ENCODE measurements at places on chromosomes 13 and 19. TPM values are rescaled to one million over a fixed set of nuclear protein-coding genes. Genes with fewer than 3 reads are reported as not detected.
A peak's percentile ranks its signal among the peaks of the same experiment; 100 is the strongest.

DNA sequence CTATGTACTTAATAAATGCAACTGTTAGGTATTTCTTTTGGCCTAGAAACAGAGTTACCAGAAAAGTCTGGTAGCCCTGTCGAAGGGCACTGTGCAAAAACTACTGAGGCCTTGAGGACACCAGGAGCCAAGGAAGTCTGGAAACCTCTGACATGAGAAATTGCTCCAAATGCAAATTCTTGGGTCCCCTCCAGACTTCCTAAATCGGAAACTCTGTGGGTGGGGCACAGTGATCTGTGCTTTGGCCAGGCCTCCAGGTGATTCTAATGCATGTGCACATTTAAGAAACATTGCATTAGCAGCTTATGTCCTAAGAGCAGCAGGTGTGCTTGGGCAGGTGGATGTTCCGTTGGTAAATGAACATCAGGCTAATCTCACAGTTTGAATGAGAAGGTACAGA lies 50.0 kb downstream of the STARD13 start:
- peaks cover 3% of the 10 kb centered on the region for H3K27me3 ChIP-seq
- H3K4me1 ChIP-seq = no peaks in the 10 kb centered on the region
- no peaks in the 10 kb centered on the region for H3K36me3 ChIP-seq
- H3K27ac ChIP-seq = no peak overlapping the region

GRCh38 chr19:12777217-12778016 lies 2.1 kb upstream of the HOOK2 start:
- H3K4me3 ChIP-seq = peak overlapping the region; percentile 72
- peaks cover 48% of the 10 kb centered on the region for H3K4me1 ChIP-seq
- DNase-seq = peak; percentile 85
- no peaks in the 10 kb centered on the region for H3K36me3 ChIP-seq

DNA sequence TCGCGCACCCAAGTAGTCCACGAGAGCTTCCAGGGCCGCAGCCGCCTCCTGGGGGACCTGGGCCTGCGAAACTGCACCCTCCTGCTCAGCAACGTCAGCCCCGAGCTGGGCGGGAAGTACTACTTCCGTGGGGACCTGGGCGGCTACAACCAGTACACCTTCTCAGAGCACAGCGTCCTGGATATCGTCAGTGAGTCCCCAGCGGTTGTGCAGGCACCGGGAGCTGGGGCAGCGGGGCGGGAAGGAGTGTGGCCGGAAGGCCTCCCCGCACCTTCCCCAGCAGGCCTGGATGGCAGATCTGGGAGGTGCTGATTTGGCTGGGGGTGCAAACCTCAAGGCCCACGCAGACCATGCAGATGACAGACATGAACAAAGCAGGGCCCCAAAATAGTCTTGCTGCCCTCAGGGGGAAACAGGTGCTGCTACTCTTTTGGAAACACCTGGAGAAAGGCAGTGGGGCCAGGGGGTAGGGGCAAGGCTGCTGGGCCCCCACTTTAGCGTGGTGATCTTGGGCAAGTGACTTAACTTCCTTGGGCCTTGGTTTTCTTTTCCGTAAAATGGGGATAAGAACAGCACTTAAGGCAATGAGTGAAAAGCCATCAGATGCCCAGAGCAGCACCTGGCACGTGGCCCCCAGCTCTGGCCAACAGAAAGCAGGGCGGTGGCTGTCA lies 4.0 kb downstream of the MAG start:
- H3K4me3 ChIP-seq = no peak overlapping the region
- H3K36me3 ChIP-seq = no peaks in the 10 kb centered on the region
- DNase-seq = peak; percentile 74
- H3K27me3 ChIP-seq = peaks cover 2% of the 10 kb centered on the region
- no peaks in the 10 kb centered on the region for H3K4me1 ChIP-seq

DNA sequence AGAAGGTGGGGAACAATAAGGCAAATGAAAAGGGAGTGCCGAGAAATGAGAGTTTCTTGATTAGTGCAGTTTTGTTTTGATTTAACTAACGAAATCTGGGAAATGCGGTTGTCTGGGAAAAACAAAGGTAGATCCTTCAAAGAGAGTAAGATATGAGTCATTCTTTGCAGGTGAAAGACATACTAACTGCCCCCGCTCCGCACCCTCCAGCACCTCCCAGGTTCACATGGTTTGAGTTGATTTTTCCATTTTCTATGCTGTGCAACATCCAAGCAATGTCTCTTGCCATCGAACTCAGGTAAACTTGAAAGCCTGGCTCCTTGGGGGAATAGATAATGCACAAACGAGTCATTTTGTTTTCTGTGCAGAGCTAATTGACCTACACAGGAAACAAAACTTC lies 84.1 kb upstream of the KLF12 start:
- H3K27ac ChIP-seq = no peak overlapping the region
- no peak for DNase-seq
- peaks cover 4% of the 10 kb centered on the region for H3K27me3 ChIP-seq
- H3K4me3 ChIP-seq = no peak overlapping the region

DNA sequence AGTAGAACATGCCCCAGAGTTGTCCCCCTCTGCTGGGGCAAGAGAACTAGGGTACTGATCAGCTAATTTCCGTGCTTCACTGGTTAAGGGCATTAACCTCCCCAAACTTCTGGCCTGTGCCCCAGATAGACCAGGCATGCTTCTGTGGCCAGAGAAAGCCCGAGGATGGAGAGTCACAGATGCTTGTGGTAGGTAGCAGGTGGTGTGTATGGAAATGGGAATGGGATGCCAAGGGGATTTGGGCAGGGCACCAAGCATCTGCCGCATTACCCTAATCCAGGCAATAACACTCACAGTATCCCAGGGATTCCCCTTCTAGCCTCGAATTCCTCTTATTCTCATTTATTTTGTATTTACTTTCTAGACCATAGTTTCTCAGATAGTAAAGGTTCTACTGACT lies 124.8 kb upstream of the KLF12 start:
- H3K36me3 ChIP-seq = no peaks in the 10 kb centered on the region
- H3K4me1 ChIP-seq = peaks cover 34% of the 10 kb centered on the region
- no peak for DNase-seq
- H3K27me3 ChIP-seq = no peaks in the 10 kb centered on the region
- H3K4me3 ChIP-seq = no peak overlapping the region
- H3K27ac ChIP-seq = no peak overlapping the region

GRCh38 chr13:60229708-60230272 lies 66.1 kb upstream of the DIAPH3 start:
- no peak overlapping the region for H3K4me3 ChIP-seq
- no peak for DNase-seq
- peaks cover 14% of the 10 kb centered on the region for H3K27me3 ChIP-seq
- no peak overlapping the region for H3K27ac ChIP-seq
- H3K36me3 ChIP-seq = no peaks in the 10 kb centered on the region
- H3K4me1 ChIP-seq = no peaks in the 10 kb centered on the region

- H3K4me1 ChIP-seq = peaks cover 12% of the 10 kb centered on the region
- H3K4me3 ChIP-seq = no peak overlapping the region
- no peak overlapping the region for H3K27ac ChIP-seq
- H3K36me3 ChIP-seq = no peaks in the 10 kb centered on the region
Observed at GRCh38 chr19:51192689-51193088, 32.2 kb upstream of the CD33 start.

- peaks cover 31% of the 10 kb centered on the region for H3K4me1 ChIP-seq
- DNase-seq = no peak
- no peaks in the 10 kb centered on the region for H3K27me3 ChIP-seq
Observed at GRCh38 chr19:55398200-55398925, 9.2 kb downstream of the UBE2S start.

GRCh38 chr13:41458761-41459431 lies 1.5 kb downstream of the RGCC start:
- H3K27me3 ChIP-seq = peaks cover 18% of the 10 kb centered on the region
- peak overlapping the region; percentile 74 for H3K27ac ChIP-seq
- peaks cover 54% of the 10 kb centered on the region for H3K4me1 ChIP-seq
- peak overlapping the region; percentile 75 for H3K4me3 ChIP-seq
- peaks cover 26% of the 10 kb centered on the region for H3K36me3 ChIP-seq

GRCh38 chr19:51097796-51098195 lies 10.4 kb downstream of the CTU1 start:
- peaks cover 15% of the 10 kb centered on the region for H3K4me1 ChIP-seq
- no peak overlapping the region for H3K27ac ChIP-seq
- no peak overlapping the region for H3K4me3 ChIP-seq
- H3K36me3 ChIP-seq = peaks cover 37% of the 10 kb centered on the region
- DNase-seq = no peak

GRCh38 chr13:109955598-109955997 lies 169.2 kb upstream of the IRS2 start:
- DNase-seq = no peak
- no peak overlapping the region for H3K27ac ChIP-seq
- H3K4me3 ChIP-seq = no peak overlapping the region
- H3K4me1 ChIP-seq = no peaks in the 10 kb centered on the region
- no peaks in the 10 kb centered on the region for H3K27me3 ChIP-seq

- H3K4me3 ChIP-seq = no peak overlapping the region
- H3K27ac ChIP-seq = no peak overlapping the region
- no peaks in the 10 kb centered on the region for H3K27me3 ChIP-seq
- H3K36me3 ChIP-seq = no peaks in the 10 kb centered on the region
- DNase-seq = no peak
- H3K4me1 ChIP-seq = peaks cover 3% of the 10 kb centered on the region
Observed at GRCh38 chr19:28482221-28482620, 730.7 kb downstream of the UQCRFS1 start.

DNA sequence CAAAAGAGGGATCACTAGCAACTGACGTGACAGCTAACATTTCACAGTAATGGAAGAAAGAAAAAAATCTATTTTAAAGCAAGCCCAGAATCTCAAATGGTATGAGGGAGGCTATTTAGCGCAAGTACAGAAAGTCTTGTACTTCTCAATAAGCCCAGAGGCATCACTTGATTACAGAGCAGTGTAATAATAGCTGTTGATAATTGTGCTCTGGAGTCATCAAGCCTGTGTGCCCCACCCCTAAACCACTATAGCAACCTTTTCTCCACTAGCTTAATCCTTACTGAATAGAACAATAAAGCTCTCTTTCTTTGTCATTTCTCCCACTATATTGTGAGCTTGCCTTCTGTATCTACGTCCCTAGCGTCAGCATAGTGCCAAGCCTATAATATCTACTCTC lies 56.6 kb downstream of the FREM2 start:
- H3K4me3 ChIP-seq = no peak overlapping the region
- no peaks in the 10 kb centered on the region for H3K36me3 ChIP-seq

DNA sequence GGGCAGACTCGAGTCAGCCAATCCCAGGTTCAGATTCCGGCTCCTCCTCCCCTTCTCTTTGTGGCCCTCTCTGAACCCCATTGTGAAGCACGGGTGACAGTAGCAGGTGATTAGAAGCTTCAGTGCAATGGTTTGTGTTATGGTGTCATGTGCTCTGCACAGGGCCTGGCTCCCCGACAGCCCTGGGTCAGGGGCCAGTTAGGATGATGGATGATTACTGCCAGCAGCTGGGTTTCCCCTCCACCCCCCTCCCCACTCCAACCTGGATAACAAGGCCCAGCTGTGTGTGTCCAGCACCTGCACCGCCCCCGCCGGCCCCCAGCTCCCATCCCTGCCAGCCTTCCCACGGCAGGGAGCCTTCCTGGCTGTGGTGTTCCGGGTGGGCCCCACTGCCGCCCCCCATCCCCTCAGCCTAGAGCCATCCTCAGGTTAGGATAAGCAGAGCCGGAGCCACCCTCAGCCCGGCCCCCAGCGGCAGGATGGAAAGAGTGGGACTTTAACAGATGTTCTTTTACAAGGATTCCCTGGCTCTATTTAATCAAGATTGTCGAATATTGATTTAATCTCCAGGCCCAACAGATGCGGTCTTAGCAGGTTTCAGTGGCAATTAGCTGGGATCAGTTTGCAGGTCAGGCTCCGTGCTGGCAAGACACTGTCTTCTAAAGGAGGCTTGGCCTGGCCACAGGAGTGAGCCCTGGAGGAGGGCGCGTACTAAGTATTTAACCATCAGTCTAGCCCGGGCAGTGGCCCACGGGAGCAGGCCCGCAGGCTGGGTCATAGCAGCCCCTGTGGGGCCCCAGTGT lies 156.2 kb downstream of the SIPA1L3 start:
- H3K27ac ChIP-seq = no peak overlapping the region
- no peaks in the 10 kb centered on the region for H3K27me3 ChIP-seq

GRCh38 chr19:18646535-18647370 lies 9.9 kb downstream of the KLHL26 start:
- H3K27ac ChIP-seq = no peak overlapping the region
- no peak overlapping the region for H3K4me3 ChIP-seq
- H3K4me1 ChIP-seq = peaks cover 19% of the 10 kb centered on the region
- H3K27me3 ChIP-seq = no peaks in the 10 kb centered on the region

DNA sequence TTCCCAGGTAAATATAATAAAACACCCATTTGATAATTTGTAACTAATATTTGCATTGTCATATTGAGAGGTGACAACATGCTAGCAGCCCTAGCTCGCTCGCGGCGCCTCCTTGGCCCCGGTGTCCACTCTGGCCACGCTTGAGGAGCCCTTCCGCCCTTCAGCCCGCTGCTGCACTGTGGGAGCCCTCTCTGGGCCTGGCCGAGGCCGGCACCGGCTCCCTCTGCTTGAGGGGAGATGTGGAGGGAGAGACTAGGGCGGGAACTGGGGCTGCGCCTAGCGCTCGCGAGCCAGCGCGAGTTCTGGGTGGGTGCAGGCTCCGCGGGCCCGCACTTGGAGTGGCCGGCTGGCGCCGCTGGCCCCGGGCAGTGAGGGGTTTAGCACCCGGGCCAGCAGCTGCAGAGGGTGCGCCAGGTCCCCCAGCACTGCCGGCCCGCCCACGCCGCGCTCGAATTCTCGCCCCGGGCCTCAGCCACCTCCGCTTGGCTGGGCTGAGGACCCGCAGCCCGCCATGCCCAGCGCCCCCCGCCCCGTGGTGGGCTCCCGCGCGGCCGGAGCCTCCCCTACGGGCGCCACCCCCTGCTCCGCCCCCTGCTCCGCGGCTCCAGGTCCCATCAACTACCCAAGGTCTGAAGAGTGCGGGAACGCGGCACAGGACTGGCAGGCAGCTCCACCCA lies 594.4 kb downstream of the SLITRK6 start:
- no peaks in the 10 kb centered on the region for H3K4me1 ChIP-seq
- DNase-seq = no peak
- no peaks in the 10 kb centered on the region for H3K36me3 ChIP-seq
- H3K27me3 ChIP-seq = no peaks in the 10 kb centered on the region

GRCh38 chr19:47231215-47232054 lies 436 bp upstream of the BBC3 start:
- peak overlapping the region; percentile 87 for H3K27ac ChIP-seq
- peaks cover 6% of the 10 kb centered on the region for H3K36me3 ChIP-seq
- peak overlapping the region; percentile 72 for H3K4me3 ChIP-seq

Gene LHB
- not detected for total RNA-seq

Gene LYPD3
- 0.68 TPM for total RNA-seq

Gene COX6B1
- total RNA-seq = 518 TPM

Gene FCAR
- total RNA-seq = not detected

Gene KLHL1
- not detected for total RNA-seq

Gene ZNF57
- 4.0 TPM for total RNA-seq

Gene LYPD5
- total RNA-seq = 0.70 TPM

Gene DNAAF3
- total RNA-seq = 0.21 TPM

Gene PEPD
- 30.5 TPM for total RNA-seq

Gene ZNF442
- total RNA-seq = 1.3 TPM

Gene PSPN
- total RNA-seq = 2.1 TPM

Data from activated CD8-positive, alpha-beta T cell treated with anti-CD3 and anti-CD28 coated beads, Interleukin-2, amount 10 ng/mL, durations not matched to agents 7 days and 5 days (primary cell).